ENCODE measurements at places on chromosomes 1 and 21.

DNA sequence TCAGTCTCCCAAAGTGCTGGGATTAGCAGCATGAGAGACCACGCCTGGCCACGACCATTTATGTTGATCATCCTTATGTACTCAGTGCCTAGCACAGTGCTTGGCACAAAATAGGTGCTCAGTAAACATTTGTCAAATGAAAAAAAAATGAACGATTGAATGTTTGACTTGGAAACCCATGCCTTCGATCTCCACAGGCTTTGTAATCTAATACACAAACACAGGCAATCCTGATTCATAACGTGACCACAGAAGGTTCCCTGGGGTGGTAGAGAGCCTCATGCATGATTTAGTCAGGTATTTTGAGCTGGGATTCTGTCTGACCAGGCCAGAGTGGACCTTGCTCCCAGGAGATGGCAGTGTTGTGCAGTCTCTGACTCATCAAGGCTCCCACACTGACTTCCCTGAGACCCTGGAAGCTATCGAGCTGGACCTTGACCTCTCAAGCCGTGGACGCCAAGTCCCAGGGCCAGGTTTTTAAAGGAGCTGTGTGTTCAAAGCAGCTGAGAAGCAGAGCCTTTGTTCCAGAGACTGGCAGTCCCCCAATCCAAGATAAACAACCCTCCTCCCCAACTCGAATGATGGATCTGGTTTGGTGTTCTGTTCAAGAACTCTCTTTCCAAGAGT lies 81.1 kb downstream of the PGM1 start:
- no peak for DNase-seq

GRCh38 chr1:33120436-33121231 lies 39.7 kb downstream of the AZIN2 start:
- no peak for DNase-seq

DNA sequence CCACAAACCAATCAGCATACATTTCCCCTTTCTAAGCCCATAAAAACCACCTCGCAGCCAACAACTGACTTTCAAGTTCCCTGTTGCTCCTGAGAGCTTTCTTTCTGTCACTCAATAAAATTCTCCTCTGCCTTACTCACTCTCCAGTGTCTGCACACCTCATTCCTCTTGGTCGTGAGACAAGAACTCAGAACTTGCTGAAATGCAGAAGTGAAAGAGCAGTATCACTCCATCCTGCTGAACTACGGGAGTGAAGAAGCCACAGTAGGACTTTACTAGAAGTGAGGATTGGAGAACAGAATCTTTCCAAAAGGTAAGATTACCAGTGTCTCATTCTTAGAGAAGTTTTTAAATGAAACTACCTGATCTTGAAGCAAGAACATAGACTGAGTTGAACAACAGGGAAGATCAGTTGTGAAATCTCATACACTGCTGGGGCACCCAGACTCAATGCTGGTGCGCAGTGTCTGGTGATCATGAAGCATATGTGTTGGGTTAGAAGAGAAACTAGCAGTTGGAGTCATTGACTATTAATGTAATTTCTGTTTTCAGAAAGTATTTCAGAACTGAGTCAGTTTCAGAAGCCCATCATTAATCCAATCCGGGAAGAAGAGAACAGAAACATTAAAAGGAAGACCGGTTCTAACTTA lies 726.9 kb upstream of the TMPRSS15 start:
- no peak for DNase-seq

DNA sequence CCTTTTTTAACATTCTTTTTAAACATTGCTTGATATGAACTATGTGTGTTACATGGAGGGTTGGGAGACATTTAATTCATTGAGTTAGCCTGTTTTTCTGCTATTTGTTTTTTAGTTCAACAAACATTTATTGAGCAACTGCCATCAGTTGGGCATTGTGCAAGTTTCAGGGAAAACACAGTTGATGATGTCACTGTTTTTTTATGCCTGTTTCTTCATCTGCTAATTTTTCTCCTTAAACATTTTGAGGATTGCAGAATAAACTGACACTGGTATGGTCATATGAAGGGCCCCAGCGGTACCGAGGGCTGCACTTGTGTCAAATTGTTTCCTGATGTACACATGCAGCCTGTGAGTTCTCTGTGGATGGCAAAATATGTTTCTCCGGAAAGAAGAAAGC lies 253.0 kb downstream of the FGGY start:
- DNase-seq, result no peak

- DNase-seq, result no peak
Measured at GRCh38 chr1:207848234-207848633, 62.7 kb downstream of the CD34 start.

GRCh38 chr1:167949785-167950184 lies 12.9 kb upstream of the MPC2 start:
- no peak for DNase-seq

GRCh38 chr1:107225706-107226105 lies 84.9 kb downstream of the NTNG1 start:
- no peak for DNase-seq

DNA sequence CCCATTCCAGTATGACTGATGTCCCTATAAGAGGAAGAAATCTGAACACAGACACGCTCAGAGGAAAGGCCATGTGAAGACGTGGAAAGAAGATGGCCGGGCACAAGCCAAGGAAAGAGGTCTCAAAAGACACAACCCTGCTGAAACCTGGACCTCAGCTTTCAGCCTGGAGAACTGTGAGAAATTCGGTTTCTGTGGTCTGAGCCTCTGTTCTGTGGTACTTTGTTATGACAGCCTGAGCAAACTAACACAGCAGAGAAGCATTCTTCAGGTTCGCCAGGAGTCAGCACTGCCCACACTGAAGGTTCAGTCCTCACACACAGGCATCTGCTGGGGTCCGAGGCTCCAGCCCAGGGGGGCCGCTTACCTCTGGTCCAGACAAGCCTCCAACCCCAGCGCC lies 37.7 kb downstream of the SEC16B start:
- DNase-seq, result no peak
